NCI-H1092 (cell line): ENCODE measurements at places on chromosomes 11 and 22.

GRCh38 chr11:72069787-72070251, 10.5 kb downstream of the NUMA1 start:
- no peak for DNase-seq

DNA sequence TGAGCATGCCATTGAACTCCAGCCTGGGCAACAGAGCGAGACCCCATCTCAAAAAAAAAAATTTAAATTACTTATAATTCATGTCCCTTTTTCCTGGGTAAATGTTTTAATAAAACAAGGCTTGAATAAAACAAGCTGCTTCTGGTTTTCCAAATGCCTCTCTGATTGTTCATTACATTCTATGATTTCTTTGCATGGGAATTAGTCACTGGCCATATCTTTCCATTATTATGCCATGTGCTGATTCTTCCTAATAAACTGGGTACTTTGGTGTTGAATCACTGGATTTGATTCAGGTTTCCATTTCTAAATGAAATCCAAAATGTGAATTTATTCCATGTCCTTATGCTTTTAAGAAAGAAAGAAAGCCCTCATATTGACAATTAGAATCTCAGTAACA, 42.6 kb downstream of the ZNF215 start:
- no peak for DNase-seq

- peak; percentile 80 for DNase-seq
Measured at GRCh38 chr11:114846416-114846791, 168.1 kb downstream of the NXPE2 start.

- DNase-seq: peak; percentile 72
Measured at GRCh38 chr22:17638182-17638431, 450 bp upstream of the BCL2L13 start.

DNA sequence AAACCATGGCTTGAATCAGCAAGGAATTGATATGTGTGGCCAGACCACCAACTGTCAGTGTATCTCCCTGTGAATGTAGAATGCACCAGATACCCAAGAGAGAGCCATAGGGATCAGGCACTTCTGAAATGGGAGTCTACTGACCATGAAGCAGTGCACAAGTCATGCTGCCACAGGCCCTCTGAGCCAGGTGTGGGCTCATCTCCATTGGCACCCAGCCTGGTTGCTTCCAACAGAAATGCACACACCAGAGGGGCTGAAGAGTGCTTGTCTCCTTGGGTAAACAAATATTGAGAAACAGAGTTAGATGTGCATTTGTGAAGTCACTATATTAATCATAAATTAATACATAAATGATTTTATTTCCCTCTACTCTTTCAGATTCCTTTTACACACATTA, 28.4 kb upstream of the PANX1 start:
- DNase-seq: peak; percentile 43

DNA sequence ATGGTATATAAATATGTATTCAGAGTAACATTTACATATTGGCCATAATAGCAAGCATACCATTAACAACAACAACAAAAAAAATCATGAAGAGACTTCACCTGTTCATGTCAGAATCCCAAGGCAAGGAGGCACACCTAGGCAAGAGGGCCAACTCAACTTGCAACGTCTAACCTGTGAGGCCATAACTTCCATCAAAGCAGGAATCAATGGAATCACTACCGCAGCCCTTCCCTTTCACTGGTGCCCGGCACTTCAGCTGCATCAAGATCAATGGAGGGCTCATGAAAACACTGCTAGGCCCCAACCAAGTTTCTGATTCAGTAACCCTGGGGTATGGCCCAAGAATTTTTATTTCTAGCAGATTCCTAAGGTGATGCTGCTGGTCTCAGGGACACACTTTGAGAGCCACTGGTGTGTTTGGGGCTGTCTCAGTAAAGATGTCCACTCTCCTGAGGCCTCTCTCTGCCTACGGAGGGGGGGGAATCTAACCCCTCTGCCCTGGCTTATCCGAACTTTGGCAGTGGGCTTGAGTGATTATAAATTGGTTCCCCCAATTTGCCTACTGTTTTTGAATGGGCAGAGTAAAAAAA, 8.0 kb downstream of the ZFTA start:
- no peak for DNase-seq

DNA sequence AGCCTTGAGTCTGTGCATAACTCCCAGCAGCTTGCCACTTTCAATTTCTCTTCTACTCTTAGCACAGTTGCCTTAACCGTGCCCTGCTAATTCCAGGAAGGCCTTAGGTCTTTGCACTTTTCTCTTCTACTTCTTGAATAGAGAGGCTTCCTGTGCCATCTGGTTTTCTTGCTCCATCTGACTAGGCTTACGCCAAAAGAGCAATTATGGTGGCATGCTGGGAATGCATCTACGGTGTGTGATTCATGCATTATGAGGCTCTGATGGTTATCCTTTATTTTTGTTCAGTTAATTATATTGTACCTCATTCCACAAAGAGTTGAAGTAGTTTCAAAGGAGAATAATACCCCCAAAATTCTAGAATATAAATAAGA, 29.4 kb downstream of the SIK2 start:
- no peak for DNase-seq

DNA sequence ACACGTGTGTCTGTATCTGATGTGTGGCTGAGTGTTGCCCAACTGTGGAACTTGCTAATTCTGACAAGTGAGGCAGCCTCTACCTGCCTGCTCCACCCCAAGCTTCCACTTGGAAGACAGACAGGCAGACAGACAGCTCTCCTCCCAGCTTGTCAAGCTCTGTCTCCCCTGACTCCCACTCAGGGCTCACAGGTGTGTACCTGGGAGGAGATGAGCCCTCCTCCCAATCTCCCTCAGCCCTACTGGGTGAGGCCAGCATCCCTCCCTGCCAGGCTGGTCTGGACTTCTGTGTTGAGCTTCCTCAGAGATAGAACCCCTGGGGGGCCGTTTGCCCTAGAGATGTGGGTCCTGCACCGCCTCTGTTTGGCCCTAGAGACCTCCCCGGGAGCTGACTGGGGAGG, 1.0 kb upstream of the CHRM1 start:
- no peak for DNase-seq

GRCh38 chr11:134841972-134842371, 429.9 kb upstream of the B3GAT1 start:
- no peak for DNase-seq

GRCh38 chr11:371051-371450, 1.8 kb downstream of the B4GALNT4 start:
- no peak for DNase-seq

DNA sequence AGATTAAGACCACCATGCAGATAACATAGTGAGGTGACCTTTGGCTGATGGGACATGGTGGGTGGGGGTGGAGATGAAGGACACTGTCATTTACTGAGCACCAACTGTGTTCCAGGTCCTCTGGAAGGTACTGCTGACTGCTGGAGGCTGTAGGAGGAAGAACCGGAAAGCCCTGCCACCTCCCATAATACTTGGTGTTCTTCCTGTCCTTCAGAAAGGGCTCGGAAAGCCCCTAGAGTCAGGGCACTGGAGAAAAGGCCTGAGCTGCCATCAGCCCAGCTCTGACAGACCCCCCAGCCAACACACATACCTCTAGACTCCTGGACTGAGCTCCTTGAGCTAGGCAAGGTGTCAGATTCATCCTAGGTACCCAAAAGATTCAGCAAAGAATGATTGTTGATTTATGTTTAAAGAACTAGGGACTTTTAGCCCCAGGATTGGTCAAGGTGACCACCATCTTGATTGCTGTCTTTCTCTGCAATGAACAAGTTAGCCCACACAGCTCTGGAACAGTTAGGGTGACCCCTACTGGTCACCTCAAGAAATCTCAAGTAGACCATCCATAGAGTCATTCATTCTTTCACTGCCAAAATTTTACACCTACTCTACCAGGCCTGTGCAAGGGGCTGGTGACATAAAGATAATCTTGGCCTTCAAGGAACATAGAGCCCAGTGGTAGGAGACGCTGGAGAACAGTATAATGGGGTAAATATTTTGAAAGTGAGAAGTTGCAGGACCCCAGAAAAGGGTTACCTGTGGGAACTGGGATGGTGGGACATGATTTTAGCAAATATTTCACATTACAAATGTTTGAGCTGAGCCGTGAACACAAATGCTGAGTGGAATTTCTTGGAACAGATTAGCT, 39.4 kb downstream of the IRAG1 start:
- DNase-seq: no peak

GRCh38 chr11:35583843-35584242, 34.4 kb upstream of the FJX1 start:
- no peak for DNase-seq

- no peak for DNase-seq
Measured at GRCh38 chr11:118068206-118068944, 8.5 kb upstream of the TMPRSS4 start.

GRCh38 chr11:89267660-89268302, 90.1 kb downstream of the TYR start:
- DNase-seq: no peak

- no peak for DNase-seq
Measured at GRCh38 chr11:121376130-121376529, 76.0 kb upstream of the SORL1 start.

GRCh38 chr22:48251629-48252028, 1489.2 kb downstream of the TBC1D22A start:
- no peak for DNase-seq
